ENCODE measurements at places on chromosomes 5 and 9. TPM values are rescaled to one million over a fixed set of nuclear protein-coding genes. Genes with fewer than 3 reads are reported as not detected.

The SLC45A2 gene
- not detected for total RNA-seq

The PAPPA gene
- 0.37 TPM for total RNA-seq

GRCh38 chr5:133109655-133110483 is 58.1 kb downstream of the HSPA4 start:
- no peak for DNase-seq

- DNase-seq = no peak
Observed at GRCh38 chr9:27627188-27627564, 53.9 kb upstream of the C9orf72 start.

DNA sequence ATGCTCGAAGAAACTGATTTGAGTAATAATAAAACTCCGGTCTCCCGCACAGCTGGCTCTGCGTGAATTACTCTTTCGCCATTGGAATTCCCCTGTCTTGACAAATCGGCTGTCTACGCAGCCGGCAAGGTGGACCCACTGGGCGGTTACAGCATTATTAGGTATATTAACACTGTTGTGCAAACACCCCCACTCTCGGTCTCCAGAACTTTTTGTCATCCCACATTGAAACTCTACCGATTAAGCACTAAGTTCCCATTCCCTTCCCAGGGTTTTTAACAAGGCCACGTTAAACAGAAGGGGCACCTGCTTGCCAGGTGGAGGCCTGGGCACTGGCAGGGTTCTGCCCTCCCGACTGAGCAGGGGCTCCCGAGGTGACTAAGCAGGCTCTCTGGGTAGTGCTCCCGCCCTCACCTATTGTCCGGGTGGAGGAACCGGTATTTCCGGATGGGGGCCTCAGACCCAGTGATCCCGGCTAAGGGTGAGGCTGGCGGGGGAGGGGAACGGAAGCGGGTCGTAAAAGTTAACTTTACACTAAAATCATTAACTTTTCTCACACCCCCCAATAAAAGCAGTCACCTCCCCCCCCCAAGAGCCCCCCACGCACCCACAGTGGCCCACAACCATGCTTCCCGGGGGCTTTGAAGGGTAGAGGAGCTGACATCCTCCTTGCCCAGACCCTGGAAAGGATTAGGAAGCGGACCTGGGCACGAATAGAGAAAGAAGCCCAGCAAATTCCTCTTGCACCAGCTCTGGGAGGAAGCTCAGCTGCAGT is 53.5 kb upstream of the TJP2 start:
- peak; percentile 95 for DNase-seq

The PALM2AKAP2 gene
- 0.37 TPM for total RNA-seq

- DNase-seq = no peak
Observed at GRCh38 chr5:161093100-161093499, 241.1 kb upstream of the ATP10B start.

The RANBP17 gene
- total RNA-seq = 10.6 TPM

The C5 gene
- total RNA-seq = 2.4 TPM

The TUSC1 gene
- total RNA-seq = 24.7 TPM

DNA sequence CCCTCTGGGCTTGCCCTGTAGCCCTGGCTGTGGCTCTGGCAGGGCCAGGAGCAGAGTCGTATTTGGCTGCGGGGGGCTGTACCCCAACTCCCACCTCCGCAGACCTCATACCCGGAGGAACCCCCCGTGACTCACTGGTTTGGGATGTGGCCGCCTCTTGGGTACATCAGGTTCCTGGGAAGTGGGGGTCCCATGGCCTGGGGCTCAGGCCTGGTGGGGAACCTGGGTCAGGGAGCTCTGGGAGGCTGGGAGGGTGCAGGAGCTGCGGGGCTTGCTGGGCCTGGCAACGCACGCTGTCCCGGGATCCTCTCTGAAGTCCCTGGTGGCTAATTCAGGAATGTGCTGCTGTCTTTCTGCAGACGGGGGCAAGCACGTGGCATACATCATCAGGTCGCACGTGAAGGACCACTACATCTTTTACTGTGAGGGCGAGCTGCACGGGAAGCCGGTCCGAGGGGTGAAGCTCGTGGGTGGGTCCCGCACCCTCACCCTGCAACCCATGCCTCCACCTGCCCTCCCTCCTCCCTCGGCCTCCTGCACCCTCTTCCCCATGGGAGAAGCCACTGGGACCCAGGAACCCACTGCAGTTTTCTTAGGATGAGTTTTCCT is 2.4 kb downstream of the LCN1 start:
- no peak for DNase-seq

The CDX1 gene
- total RNA-seq = 249 TPM

The TAF11L10 gene
- not detected for total RNA-seq

The TEK gene
- total RNA-seq = 2.2 TPM

- no peak for DNase-seq
Observed at GRCh38 chr9:127293767-127294166, 29.2 kb downstream of the GARNL3 start.

- peak; percentile 35 for DNase-seq
Observed at GRCh38 chr5:36696059-36696673, 89.8 kb downstream of the SLC1A3 start.

The EDIL3 gene
- 34.1 TPM for total RNA-seq

The CNTFR gene
- total RNA-seq = 7.2 TPM

GRCh38 chr5:50440651-50441492 is at the start of gene EMB:
Gene EMB (minus strand): TSS chr5:50441288. CDS start chr5:50441151, 137 bp downstream.
- DNase-seq = peak; percentile 76

The SPATA6L gene
- not detected for total RNA-seq

The IFNA5 gene
- total RNA-seq = not detected

The GAPVD1 gene
- total RNA-seq = 29.9 TPM

DNA sequence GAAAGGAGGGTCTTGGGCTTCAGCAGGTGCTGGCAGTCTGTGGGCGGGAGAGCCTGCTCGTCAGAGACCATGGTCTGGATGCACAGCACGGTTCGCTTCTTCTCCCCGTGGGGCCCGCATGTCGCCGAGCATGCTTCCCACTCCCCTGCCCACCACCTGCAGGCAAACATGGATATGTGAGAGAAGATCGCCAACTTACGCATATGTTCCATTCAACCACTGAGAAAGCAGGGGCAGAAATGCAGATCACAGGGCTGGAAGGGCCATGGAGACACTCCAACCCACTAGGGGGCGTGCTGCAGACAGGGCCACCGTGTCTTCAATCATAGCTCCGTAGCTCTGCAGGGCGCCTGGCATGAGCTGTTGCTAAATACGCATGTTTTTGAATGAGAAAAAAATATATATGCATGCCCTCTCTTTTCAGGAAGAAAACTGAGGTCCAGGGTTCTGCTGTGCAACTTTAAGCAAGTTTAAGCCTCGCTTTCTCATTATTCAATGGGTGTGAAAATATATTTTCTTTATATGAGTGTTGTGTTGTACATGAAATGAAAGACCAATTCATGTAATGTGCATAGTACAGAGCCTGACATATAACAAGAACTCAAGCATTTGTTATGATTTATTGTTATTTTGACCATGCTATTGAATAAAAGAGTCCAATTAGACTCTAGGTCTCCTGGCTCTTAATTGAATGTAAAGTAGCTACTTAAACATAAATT is 148.0 kb downstream of the TARS1 start:
- DNase-seq = peak; percentile 22

GRCh38 chr5:169181814-169182213 is 119.1 kb downstream of the SLIT3 start:
- DNase-seq = no peak

GRCh38 chr9:134068744-134069479 is 1.1 kb upstream of the BRD3 start:
- no peak for DNase-seq

DNA sequence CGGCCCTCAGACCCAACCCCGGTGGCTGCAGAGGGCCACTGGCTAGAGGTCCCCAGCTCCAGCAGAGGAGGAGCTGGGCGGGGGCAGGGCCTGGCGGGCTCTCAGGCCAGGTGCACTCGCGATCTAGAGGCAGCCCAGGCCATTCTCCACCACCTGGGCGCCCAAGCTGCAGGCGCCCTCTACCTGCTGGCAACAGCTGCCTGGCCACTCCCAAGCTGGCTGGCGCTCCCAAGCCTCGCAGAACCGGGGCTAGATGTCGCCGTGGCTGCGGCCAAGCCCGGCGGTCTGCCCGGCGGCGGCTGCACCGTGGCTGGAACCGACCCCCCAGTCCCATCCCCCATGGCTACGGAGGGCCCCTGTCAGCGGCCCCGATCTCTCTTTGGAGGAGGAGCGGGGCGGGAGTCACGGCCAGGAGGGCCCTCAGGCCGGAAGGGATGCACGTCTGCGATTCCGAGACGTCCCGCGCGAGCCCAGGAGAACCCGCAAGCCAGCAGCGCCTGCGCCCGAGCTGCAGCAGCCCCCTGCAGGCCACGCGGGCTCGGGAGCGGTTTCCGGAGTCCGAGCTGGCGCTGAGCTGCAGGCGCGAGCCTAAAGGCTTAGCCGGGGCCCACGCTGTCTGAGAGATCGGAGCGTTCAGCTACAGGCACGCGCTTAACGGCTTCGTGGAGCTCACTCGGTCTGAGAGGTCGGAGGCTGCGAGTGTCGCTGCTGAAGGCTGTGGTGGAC is 44.3 kb upstream of the BICD2 start:
- peak; percentile 65 for DNase-seq

GRCh38 chr9:128607642-128608350 is 48.9 kb downstream of the DYNC2I2 start:
- peak; percentile 27 for DNase-seq

DNA sequence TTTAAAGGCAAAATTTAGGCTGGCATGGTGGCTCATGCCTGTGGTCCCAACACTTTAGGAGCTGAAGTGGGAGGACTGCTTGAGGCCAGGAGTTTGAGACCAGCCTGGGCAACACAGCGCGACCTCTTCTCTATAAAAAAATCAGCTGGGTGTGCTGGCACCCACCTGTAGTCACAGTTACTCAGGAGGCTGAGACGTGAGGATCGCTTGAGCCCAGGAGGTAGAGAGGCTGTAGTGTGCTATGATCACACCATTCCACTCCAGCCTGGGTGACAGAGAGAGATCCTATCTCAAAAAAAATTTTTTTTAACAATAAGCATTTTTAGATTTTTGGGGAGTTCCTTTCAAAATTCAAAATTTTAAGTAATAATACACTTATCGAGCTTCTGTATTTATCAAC is 63.3 kb downstream of the SPATA31C2 start:
- DNase-seq = no peak

DNA sequence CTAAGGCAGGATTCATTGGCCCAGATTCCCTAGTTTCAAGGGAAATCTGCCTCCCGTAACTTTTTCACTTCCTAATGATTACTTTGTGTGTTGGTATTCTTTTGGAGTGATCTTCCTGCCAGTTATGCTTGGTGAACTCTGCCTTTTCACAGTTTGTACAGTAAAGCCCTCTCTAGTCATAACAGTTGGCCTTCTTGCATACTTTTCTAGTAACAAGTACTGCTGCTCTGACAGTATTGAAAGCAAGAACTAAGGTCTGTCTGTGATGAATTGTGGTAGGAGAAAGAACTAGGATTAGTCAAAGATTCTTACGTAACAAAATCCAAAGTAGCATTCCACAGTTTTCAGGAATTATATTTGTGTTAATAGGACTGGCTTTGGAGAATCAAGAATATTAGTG is 1457.2 kb upstream of the WWC1 start:
- DNase-seq = no peak

DNA sequence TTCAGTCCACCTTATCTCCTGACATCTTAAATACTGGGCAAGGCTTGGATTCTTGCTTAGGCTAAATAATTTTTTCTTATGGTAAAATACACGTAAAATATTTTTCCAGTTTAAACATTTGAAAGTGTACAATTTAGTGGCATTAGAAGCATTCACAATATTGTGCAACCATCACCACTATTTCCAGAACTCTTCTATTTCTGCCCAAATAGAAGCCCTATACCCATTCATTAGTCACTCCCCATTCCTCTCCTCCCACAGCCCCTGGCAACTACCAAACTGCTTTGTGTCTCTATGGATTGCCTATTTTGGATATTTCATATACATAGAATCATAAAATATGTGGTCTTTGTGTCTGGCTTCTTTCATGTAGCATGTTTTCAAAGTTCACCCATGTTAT is 57.6 kb downstream of the IL31RA start:
- DNase-seq = no peak

DNA sequence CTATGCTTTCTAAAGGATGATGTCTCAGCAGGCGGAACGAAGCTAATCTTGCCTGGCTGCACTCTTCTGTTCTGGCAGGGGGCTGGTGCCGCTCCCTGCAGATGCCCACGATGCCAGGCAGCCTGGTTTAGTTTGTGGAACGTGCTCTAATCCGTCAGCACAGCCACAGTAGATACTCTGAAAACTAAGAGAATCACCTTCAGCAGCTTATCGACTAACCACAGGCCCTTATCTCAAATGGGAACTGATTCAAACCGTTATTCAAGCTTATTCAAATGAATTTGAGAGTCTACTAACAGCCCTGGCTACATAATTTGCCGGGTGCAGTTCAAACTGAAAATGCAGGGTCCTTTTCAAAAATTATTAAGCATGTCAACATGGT is 246.6 kb upstream of the ANKRD55 start:
- DNase-seq = no peak

The C9orf153 gene
- not detected for total RNA-seq

The ITGA1 gene
- total RNA-seq = 83.2 TPM

GRCh38 chr5:98076501-98076900 is 697.0 kb upstream of the RGMB start:
- DNase-seq = no peak

The DOCK8 gene
- total RNA-seq = 59.5 TPM

DNA sequence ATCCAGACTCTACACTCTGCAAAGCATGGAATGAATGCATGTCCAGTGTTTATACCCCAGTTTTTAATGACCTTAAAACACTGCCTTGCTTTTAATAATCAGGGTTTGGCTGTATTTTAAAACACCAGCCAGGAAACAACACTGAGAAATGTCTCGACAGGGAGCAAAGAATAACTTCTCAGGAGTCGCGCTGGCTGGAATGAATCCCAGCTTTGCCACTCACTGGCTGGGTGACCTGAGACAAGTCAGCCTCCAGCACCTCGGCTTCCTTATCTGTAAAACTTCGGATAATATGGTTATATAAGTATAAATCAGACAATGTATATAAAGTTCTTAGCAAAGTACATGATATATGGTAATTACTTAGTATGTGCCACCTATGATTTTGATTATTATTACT is 505.0 kb downstream of the SPOCK1 start:
- no peak for DNase-seq

- DNase-seq = no peak
Observed at GRCh38 chr5:138762110-138762509, 8.9 kb downstream of the CTNNA1 start.

The SH2D3C gene
- total RNA-seq = 3.8 TPM

- DNase-seq = no peak
Observed at GRCh38 chr5:75951716-75952115, 131.5 kb upstream of the SV2C start.

DNA sequence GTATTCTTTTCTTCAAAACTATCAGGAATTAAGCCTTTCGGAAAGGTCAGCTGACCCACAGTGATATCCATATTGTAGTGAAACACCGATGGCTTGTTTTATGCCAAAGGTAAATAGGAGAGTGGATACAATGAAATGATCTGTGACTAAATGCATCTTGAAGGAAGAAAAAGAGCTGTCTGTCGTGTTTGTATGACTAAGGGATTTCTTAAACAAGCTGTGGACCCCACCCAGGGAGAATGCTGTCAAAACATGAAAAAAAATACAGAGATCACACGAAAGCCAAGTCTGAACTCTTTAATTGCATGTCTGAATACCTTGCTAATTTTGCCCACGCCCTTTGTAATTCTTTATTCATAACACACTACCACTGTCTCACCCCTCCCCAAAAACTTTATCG is 286.4 kb upstream of the WWC1 start:
- DNase-seq = no peak

The CDH10 gene
- not detected for total RNA-seq

The SAXO1 gene
- total RNA-seq = not detected

- DNase-seq = no peak
Observed at GRCh38 chr5:63025679-63026078, 447.1 kb downstream of the LRRC70 start.

- no peak for DNase-seq
Observed at GRCh38 chr5:34708777-34709176, 52.6 kb downstream of the RAI14 start.

GRCh38 chr5:173108914-173109313 is 35.4 kb upstream of the BNIP1 start:
- no peak for DNase-seq

The PCDHA11 gene
- not detected for total RNA-seq

Measured in transverse colon (tissue), 4 donors.